ENCODE measurements at places on chromosomes 5 and 9.
A peak's percentile ranks its signal among the peaks of the same experiment; 100 is the strongest.

DNA sequence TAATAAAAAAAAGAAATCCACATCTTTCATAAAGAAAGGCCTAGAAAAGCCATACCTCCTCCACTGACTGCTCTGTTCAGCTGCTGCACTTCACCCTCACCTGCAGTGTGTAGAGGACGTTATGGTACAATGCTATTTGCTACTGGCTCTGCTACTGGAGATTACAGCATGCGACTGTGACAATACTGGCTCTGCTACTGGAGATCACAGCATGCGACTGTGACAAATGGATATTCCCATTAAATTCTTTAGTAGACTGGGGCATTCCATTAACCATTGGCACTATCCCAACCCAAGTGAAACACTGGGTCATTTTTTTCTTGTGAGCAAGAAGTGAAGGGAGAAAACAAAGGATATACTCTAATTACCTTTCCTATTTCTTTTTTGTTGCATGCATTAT, 1063.5 kb upstream of the DMAC1 start:
- DNase-seq, result no peak

DNA sequence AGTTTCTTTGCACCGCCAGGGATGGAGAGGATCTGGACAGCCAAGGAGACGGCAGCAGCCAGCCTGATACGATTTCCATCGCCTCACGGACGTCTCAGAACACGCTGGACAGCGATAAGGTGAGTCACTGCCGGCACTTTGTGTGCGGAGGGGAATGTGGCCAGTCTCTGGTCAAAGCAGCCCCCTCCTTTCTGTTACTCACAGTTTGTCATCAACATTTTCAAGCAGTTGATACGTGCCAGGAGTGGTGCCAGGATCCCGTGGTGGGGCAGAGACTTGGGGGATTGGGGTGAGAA, 175.1 kb upstream of the OTULINL start:
- no peak for DNase-seq

DNA sequence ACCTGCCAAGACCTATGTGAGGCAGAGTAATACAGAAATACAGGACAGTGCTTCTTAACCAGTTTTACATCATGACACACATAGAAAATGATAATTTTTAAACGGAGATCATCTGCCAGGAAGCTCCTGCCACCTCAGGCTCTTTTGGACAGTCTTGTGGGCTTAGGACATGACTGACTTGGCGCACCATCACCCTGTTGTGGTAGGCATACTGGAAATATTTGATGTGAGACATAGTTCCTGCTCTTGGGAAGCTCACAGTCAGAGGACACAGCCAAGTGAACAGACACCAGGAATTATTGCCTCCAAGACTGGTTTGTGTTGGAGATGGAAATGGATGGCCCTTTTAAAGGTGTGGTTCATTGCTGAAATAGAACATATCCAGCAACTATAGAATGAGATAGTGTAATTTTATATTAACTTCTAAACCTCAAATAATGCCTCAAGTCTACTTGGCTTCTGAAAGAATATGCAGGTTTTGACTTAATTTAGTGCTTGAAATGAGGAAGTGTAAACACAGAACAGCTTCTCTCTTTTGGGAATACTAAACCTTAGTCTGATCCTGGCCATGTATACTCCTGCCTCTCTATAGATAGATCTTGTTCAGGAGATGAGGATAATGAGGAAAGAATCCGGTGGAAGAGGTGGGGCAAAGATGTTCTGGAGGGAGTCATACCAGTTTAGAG, 19.7 kb downstream of the CPEB4 start:
- no peak for DNase-seq

GRCh38 chr9:127397646-127398274, 791 bp downstream of the SLC2A8 start:
- DNase-seq, result peak; percentile 55

- no peak for DNase-seq
These were observed 74.6 kb downstream of the FEM1C start for GRCh38 chr5:115469904-115470516.

GRCh38 chr5:134732819-134733218, 5.5 kb upstream of the CAMLG start:
- DNase-seq, result no peak

GRCh38 chr5:38466424-38467189, 89.8 kb downstream of the LIFR start:
- no peak for DNase-seq

Data from activated CD4-positive, alpha-beta T cell treated with anti-CD3 and anti-CD28 coated beads for 36 hours (primary cell).